Vagina (tissue), 2 donors: ENCODE measurements at places on chromosomes 13 and 19.

DNA sequence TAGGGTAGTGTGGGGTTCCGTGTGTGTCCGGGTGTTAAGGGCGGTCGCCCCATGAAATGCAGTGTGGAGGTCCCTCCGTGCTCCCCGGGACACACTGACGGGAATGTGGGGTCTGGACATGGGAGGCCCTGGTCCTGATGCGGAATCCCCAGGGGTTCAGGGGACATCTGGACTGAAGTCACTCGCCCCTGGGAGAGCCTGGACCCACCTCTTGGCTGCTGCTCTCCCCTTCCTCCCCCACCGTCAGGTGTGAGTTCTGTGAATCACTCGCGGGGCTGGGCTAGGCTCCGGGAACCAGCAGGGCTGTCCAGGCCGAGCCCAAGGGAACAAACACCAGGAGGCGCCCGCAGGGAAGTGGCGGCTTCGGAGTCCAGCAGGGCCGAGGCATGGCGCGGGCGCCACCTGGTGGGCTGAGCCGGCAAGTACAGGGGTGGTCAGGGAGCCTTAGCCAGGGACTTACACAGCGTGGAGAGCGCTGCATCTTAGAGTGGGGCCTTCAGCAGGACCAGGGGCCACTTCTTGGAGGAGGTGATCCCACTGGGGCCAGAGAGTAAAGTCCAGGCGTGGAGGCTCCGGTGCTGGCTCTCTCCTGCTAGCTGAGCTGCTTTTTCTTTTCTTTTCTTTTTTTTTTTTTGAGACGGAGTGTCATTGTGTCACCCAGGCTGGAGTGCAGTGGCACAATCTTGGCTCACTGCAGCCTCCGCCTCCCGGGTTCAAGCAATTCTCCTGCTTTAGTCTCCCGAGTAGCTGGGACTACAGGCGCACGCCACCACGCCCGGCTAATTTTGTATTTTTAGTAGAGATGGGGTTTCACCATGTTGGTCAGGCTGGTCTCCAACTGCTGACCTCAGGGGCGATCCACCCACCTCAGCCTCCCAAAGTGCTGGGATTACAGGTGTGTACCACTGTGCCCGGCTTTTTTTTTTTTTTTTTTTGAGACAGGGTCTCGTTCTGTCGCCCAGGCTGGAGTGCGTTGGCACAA lies 20.1 kb downstream of the WTIP start:
- DNase-seq, result peak; percentile 89

GRCh38 chr19:18701250-18701608 lies 17.7 kb downstream of the CRTC1 start:
- DNase-seq, result no peak

- DNase-seq, result no peak
Observed at GRCh38 chr13:93646245-93646644, 419.6 kb downstream of the GPC6 start.

- DNase-seq, result no peak
Observed at GRCh38 chr19:17755977-17756670, 4.8 kb downstream of the FCHO1 start.

- no peak for DNase-seq
Observed at GRCh38 chr19:15444505-15445226, 5.1 kb downstream of the WIZ start.
